ENCODE measurements at places on chromosomes 3 and 15.

DNA sequence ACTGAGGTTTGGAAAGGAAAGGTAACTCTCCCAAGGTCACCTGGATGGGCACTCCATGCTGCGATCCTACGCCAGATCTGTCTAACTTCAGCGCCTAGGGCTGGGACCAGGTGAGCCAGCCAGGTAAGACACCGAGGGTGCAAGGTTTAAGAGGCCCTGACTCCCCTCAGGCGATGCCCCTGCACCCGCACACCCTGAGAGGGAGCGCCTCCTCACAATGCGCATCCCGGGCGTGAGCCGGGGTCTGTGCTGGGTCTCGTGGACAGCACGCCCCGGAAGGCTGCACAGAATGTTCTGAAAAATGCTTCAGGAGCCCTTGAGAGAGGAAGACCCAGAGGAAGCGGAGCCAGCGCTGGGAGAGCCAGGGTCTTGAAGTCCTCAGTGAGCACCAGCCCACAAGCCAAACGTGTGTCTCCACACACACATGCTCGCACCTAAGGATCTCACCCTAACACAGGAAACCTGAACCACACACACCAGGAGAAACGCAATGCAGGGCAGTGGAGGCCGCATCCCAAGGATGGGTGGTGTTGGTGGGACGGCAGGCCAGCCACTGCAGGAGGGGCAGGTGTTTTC lies 142.0 kb downstream of the ADAMTS17 start:
- no peak for DNase-seq

- no peak for DNase-seq
These were observed 56.9 kb downstream of the ARRDC4 start for GRCh38 chr15:98017150-98017964.

GRCh38 chr3:28553175-28553574 lies 204.6 kb upstream of the AZI2 start:
- DNase-seq = no peak

DNA sequence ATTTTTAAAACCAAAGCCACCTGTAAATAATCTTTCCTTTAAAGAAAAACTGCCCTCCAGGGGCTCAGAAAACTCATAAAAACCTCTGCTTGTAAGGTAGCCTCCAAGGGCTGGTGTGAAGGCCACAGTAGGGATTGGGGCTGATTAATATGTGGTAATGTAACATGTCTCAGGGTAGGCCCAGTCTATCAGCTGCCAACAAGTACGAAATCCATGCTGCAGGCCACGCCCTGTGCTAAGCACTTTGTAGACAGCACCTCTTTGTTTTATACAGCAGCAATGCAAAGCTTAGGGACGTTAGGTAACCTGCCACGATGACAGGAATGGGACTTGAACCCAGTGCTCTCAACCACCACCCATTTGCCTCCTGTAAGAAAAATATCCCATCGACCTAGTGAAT lies 65.6 kb upstream of the PRICKLE2 start:
- DNase-seq = no peak

DNA sequence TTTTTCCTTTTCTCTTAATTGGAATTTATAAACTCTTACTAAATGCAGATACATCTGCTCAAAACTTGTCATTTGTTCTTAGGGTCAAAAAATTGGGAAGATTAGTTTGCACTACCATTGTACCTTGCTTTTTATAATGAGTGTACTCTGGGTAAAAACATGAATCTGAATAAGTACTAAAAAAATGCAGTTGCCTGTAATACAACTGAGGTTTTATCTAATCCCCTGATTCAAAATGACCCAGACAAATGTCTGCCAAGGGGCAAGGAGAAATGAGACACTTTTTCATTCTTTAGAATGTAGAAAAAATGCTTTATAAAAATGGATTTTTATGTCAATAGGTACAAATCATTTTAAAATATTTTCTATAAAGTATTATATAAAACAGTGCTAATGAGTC lies 42.4 kb downstream of the RASA2 start:
- no peak for DNase-seq

- DNase-seq = no peak
These were observed 37.2 kb downstream of the EEFSEC start for GRCh38 chr3:128190501-128190900.

DNA sequence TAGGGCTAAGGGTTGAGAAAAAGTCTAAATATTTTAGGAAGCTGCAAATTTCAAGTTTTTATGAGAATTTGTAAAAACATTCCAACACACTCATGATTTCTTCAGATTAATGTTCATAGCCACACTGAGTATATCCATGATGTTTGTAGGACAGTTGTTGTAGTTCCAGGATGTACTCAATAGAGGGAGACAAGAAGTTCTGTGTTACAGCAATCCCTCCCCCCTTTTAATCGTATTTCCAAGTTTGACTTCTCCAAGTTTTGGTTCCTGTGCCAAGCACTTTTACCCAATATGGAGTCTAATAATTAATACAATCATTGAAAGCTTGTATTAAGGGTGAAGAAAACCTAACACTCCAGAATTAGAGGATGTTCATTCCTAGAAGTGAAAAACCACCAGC lies 143.4 kb downstream of the FEZF2 start:
- DNase-seq = no peak

- no peak for DNase-seq
These were observed 23.5 kb downstream of the B3GALNT1 start for GRCh38 chr3:161081633-161082032.

DNA sequence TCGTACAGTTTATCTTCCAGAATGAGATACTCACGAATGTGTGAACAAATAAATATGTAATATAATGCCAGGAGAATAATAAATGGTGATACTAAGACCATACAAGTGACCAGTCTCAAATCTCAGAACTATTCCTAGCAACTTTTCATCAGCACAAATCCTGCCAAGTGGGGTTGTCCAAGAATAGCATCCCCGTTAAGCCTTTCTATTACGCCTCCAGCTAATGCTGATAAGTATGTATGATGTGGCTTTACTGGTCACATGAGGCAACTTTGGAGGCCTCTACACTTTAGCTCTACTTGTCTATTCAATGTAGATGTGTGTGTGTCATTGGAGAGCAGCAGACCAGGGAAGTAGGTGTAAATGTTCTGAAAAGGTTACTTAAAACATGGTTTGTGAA lies 129.5 kb downstream of the KCNMB2 start:
- no peak for DNase-seq

DNA sequence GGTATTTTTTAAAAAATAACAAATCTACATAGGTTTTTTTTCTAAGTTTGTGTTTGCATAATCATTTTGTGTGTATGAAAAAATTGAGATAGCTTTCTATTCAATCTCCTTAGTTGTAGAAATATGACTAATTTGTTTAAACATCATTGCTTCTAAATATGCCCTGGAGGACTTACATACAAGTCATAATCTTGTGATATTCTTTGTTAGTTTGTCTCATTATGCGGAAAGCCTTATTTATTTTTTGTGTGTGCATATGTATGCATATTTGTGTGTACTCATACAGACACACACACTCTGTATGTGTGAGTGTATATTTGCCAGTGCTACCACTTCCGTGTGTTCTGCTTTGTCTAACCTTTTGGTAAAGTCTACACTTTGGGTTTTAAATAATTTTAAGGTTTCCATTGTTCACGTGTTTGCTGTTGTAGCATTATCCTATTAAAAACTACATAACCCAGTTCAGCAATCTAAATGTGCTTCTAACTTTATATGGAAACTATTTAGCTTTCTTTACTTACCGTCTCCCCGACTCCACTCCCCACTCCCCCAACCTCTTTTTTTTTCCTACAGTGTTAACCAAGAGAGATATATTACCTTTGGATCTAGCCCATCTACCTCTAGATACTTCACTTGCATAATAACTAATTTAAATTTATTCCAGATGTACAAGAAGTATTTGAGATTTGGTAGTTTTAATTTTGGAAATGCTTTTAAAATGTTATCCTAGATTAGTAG lies 111.7 kb downstream of the FNDC3B start:
- DNase-seq = no peak

GRCh38 chr3:192915304-192915703 lies 2.4 kb downstream of the MB21D2 start:
- DNase-seq = peak; percentile 33

Data from activated naive CD4-positive, alpha-beta T cell treated with anti-CD3 and anti-CD28 coated beads for 36 hours (primary cell).